Activated CD8-positive, alpha-beta memory T cell treated with anti-CD3 and anti-CD28 coated beads for 4 hours (primary cell): ENCODE measurements at places on chromosomes 7 and 10.

DNA sequence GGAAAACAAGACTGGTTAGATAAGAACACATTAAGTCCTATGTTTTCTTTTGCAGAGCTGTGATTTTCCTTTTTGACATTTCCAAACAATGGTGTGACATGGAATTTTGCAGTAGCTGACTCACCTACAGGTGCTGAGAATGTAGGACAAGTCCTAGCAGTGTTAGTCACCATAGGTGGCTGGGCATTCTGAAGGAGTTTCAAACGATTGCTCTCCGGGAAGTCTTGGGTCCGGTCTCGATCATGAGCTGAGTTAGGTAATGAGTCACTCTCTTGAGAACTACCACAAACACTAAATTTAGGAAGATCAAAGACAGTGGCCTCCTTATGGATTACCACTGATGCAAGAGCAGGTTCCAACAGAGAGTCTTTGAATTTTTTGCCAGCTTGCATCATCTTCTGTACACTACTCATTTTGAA lies 3.6 kb downstream of the FIGNL1 start:
- DNase-seq, result no peak

- DNase-seq, result no peak
These were observed 279.8 kb upstream of the FZD8 start for GRCh38 chr10:35921866-35922350.

DNA sequence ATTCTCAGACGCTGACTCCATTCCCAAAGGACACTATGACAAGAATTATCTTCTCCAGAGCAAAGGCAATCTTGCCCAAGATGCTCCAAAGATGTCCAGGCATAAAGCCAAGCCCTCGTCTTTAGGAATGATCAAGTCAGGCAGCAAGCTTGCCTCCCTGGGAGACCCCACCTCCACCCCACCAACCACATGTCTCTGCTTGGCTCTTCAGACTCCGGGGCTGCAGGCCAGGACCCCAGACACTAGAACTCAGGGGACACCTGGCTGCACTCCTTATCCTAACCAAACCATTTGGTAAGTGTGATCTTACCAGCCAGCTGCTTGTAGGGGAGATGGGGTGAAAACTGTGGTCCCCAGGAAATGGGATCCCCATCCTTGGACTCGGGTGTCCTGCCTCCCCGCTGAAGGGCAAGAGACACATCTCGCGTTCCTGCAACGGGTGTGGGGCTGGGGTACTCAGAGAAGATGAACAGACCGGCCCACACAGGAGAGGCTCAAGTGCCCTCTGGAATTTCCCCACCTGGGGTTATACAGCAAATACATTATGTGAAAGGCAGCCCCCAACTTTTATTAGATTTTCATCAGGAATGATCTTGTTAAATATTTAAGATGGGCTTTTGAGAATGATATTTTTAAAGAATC lies 55.7 kb downstream of the INSIG1 start:
- no peak for DNase-seq

GRCh38 chr7:99563650-99564049 lies 5.2 kb downstream of the ZNF655 start:
- DNase-seq, result no peak

- no peak for DNase-seq
These were observed 77.3 kb upstream of the AKR1E2 start for GRCh38 chr10:4748491-4749270.
